ENCODE measurements at places on chromosomes 5 and 9.
A peak's percentile ranks its signal among the peaks of the same experiment; 100 is the strongest.

GRCh38 chr9:18060269-18060934, 413.6 kb upstream of the ADAMTSL1 start:
- DNase-seq = no peak

- no peak for DNase-seq
These were observed 21.8 kb upstream of the CPEB4 start for GRCh38 chr5:173866243-173866857.

DNA sequence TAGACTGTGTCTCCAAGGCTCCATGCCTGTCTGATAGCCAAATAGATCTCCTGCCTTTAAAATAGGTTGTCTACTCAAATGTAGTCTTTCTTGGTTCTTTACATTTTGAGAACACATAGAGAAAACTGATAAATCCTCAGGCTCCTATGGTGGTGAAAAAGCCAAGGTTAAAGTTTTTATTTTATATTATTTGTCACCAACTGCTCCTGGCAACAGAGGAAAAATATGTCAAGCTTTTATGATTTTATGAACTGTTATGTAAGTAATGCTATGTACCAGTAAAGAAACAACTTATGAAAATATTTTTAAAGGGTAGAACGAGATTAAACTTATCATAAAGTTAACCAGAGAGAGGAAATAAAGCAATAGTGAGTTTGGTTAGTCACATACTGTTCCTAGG, 222.8 kb downstream of the NR2F1-AS1 start:
- no peak for DNase-seq

DNA sequence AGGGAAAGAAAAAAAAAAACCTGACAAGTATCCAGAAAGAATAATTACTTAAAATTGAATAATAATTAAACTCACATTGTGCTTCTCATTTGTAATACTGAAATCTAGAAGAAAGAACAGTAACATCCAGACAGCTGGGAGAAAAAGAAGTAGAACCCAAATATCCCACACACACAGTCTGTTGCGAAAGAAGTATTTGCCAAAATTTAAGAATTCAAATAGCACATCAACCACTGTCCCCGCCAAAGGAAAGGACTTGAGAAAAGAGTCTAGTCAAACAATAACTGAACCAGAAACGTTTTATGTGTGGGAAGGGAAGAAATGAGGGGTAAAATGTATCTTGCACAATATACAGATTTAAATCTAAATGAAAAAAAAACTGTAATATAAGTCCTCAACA, 202.8 kb downstream of the MLLT3 start:
- no peak for DNase-seq

DNA sequence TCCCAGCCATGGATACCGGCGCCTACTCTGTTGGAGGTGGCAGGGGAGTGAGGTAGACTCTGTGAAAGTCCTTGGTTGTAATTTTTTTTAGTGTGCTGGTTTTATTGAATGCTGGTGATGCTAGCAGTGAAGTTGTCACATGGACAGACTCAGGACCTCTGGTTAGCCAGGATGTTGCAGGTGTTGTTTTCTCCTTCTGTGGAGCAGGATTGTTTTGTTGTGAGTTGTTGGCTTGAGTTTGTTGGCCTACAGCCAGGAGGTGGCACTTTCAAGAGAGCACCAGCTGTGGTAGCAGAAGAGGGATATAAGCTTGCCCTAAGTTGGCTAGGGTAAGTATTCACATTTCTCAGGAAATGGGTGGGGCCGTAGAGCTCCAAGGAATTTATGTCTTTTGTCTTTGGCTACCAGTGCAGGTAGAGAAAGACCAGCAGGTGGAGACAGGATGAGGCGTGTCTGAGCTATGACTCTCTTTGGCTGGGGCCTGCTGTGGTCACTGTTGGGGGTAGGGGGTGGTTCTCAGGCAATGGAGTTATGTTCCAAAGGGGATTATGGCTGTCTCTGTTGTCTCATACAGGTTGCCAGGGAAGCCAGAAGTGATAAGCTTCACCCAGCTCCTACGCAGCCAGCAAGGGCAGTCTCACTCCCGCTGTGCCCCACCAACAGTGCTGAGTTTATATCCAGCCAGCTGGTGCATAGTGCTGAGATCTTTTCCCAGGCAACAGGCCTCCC, 248.7 kb downstream of the TAF11L14 start:
- DNase-seq = no peak

DNA sequence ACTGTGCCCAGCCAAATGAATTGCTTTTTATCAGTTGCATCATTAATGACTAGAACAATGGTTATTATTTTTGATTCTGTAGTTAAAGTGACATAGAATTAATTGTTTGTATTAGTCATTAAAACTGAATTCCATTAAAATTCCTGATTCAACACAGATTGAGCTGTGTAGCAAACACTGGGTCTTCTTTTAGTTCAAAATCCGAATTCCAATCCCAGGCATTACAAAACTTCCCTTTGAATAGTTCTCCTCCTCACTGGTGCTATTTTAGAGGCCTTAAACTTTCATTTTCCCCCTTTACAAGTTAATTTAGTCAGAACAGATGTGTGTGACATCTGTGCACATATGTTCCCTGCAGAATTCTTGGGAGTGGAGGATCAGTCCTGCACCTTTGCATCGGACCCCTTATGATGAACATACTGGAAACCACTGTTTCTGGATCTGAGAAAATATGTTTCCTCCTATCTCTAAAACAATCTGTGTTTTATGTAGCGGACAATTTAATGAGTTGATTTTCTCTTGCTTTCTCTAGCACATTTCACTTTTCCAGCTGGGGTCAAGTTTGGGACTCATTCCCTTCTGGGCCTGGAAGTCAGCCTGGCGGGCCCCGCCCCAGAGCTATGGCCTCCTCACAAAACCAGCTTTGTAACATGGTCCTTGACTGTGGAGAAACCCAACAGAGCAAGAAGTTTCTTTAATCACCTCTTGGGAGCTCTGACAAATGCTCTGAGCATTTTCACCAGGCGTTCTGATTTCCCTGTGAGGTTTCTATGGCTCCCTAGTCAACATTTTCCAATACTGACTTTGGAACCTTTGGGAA, 87.9 kb upstream of the MAMDC2 start:
- DNase-seq = no peak

DNA sequence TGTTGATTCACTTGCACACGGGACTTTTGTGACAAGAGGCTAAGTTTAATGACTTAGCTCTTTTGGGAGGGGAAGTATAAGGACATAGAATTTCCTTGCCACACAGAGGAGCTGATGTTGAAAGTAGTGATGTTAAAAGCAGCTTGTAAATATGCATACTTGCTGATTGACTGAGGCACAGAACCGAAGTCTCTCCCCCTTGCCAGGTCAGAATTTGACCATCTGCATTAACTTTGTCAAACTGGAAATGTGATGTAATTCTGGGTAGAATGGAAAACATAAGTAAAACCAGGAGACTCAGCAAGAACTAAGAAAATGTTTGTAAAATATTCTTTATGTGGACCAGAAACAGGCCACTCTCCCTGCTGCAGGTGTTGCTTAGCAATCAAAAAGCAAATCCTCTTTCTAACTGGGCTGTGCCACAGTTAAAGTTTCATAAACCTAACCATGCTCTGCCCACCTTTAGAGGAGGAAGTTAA, 284.2 kb downstream of the NR3C1 start:
- no peak for DNase-seq

DNA sequence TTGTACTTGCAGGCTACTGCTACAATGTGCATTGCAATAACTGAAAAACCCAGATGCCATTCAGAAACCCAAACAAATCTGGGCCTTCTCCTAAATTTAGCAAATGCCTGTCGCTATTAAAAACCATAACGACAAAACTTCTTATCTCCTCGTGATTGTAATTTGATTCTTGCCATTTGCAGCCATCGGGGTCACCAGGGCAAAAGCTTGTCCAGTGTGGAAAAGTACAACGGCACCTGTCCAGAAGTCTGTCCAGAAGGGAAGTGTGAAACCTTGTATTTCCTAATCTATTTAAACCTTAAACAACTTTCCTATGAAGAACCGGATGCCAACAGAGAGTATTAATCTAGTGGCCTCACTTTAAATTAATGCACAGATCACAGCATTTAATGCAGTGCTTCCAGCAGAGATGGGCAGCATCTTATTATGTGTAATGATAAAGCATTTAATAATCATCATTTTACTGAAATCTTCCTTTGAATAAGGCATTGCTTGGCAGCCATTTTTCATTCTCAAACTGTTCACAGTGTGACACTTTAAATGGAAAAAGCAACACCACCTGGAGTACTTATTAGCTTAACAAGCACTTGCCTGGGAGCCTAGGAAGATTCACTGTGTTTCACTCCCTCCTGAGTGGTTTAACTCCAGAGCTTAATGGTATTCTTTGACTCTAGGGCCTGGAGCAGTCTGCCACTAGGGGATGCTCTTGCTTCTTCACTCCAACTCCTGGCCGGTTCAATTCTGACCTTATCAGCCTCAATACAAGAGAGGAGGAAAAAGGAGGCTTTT, 4.9 kb upstream of the C7 start:
- DNase-seq = peak; percentile 38

DNA sequence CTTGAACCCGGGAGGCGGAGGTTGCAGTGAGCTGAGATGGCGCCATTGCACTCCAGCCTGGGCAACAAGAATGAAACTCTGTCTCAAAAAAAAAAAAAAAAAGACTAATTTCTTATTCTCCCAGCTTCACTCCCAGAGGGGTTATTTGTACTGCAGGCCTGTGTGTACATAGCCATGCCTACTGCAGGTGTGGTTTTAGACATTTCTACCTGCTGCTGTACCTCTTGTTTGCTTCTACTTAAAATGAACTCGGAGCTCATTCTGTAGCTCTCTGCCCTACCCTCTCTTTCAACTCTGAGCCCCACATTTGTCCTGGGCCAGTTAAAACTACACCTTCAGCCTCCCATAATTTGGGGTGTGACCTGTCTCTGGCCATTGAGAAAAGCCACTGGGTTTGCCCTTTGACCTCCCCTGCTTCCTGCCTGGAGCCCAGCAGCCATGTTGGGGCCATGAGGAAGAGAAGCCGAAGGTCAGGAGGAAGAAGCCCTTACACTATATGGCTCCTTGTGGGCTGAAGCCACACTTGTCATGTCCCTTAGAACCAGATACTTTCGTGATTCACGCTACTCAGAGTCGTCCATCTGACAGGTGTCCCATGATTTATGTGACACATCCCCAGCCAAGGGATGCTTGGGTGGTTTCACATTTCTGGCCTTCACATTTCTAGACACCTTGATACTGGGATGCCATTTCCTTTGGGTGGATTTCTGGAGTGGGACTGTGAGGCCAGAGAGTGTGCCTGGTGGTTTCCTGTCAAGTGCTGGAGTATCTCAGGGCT, 9.4 kb upstream of the CARD19 start:
- no peak for DNase-seq

DNA sequence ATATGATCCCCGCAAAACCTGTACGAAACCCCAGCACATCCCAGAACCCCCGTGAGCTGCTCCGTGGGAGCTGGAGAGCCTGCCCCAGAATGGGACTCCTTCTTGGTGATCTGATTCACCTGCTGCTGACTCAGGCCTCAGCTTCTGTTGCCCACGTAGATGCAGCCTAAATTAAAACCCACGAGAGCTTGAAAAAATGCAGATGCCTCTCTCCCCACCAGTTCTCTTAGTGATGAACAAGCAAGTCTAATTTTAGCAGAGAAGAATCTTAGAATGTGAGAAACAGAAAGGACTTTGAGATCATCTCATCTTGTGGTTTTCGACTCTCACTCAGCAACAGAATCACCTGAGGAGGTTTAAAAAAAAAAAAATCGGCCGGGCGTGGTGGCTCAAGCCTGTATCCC, 57.6 kb downstream of the TMOD1 start:
- no peak for DNase-seq

GRCh38 chr9:31393240-31393639, 991.2 kb upstream of the ACO1 start:
- DNase-seq = no peak

- DNase-seq = no peak
These were observed 48.8 kb downstream of the TARS1 start for GRCh38 chr5:33489481-33490067.

DNA sequence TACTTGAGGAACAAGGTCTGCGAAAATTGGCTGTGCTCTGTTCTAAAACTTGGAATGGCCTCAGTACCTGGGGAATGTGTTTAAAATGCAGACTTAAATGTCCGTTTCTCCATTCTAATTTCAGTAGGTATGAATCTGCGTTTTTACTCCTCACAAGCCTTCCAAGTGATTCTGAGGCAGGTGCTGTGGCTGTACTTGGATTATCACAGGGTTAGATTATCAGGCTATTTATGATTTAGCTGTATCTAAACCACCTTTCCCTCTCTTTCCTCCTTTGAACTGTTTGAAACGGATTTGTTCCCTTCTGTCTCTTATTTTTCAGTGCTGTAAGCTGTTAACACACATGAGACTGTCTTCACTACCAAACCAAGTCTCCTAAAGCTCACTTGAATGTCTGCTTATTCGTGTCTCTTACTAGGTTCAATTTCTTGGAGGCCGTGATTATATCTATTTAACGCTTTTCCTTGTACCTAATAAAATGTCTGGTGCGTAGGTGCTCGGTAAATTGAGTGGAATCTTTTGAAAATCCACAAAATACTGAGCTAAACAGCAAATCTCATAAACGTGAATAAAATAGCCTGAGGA, 714 bp upstream of the CETN3 start:
- no peak for DNase-seq

DNA sequence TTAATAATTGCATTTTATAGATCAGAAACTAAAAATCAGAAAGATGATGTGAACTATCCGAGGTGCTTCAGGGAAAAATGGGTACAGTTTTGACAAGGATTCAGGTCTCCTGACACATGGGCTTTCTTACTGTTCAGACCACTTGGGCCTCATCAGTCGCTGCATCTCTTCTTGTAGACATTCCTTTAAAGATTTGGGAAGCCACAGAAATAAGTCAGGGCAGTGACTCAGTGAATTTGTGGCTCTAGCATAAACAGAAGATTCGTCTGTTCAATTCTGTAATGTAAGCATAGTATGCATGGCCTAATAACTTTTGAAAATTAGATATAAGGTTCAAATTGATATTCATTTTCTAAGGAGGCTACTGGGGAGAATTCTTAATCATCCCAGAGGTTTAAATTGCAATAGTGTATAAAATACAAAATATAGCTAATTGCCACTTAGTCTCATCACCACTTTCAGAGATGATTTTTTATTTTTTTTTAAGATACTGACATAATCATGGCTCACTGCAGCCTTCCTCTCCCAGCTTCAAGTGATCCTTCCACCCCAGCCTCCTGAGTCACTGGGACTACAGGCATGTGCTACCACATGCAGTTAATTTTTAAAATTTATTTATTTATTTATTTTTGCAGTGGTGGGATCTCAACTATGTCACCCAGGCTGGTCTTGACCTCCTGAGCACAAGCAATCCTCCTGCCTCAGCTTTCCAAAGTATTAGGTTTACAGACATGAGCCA, 48.9 kb downstream of the RASEF start:
- DNase-seq = no peak

GRCh38 chr9:38309324-38310195, 82.9 kb upstream of the ALDH1B1 start:
- DNase-seq = no peak

GRCh38 chr5:32042551-32042961, 131.6 kb downstream of the GOLPH3 start:
- DNase-seq = no peak

DNA sequence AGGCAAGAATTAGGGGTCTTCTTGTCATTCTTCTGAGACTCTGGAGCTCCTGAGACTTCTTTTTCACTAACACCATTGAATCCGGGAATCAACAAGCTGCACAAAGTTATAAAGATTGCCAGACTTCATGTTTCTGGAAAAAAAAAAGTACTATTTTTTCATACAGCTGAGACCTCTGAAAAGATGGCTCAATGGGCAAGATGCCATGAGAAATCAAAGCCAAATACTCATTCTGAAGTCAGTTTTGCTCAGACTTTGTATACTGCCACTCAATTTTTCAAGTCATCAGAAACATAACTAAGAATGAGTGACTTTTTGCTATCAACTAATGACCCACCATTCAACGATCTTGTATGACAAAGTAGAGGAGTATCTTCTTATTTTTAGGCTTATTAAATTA, 512.0 kb downstream of the RAB3C start:
- DNase-seq = no peak
